CD4-positive, alpha-beta T cell treated with Interleukin-6 for 4 hours (primary cell): ENCODE measurements at places on chromosomes 4 and X.

GRCh38 chr4:74291471-74291870 is 16.8 kb upstream of the EPGN start:
- no peak for DNase-seq

- no peak for DNase-seq
Measured at GRCh38 chr4:48141048-48141447, 7.0 kb upstream of the TXK start.

GRCh38 chrX:106734827-106735226 is 8.3 kb downstream of the RNF128 start:
- DNase-seq: no peak

DNA sequence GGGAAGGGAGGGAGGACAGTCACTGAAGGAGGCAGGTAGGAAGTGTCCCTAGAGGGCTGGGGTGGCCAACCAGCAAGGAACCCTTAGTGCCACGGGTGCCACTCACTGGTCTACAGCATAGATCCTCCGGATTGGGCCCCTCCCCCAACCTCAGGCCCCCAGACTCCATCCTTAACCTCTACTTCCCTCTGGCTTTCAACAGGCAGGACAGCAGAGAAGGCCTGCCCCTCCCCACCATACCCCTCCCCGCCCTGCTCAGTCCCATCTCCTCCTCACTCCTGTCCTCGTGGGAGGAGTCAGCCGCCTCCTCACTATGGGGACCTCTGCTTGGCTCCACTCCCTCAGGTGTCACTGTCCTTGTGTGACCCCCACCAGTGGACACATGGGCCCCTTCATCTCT is 77.7 kb upstream of the PSAPL1 start:
- no peak for DNase-seq

DNA sequence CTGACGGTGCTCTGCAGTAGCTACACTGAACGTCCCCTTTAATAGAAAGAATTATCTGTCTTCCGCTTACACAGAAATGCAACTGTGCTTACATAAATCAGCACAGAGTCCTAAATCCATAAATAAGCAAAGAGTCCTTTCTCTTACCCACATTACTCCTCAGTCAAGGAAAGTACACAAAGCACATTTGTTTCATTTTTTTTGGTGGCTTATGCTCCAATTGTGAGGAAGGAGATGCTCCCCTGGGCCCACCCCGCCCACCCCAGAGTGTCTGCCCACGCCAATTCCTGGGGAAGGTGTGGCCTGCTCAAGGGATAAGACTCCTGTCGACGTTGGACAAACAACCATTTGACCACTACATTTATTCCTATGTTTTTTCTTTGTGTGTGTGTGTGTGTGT is 53.8 kb downstream of the CPLX1 start:
- no peak for DNase-seq

- no peak for DNase-seq
Measured at GRCh38 chrX:142860944-142861343, 164.8 kb upstream of the SPANXN4 start.

GRCh38 chr4:78845472-78845871 is 69.3 kb downstream of the BMP2K start:
- no peak for DNase-seq

GRCh38 chrX:13828392-13828791 is 11.5 kb upstream of the GPM6B start:
- DNase-seq: no peak
